NCI-H1694 (cell line): ENCODE measurements at places on chromosomes 4 and X.

- no peak for DNase-seq
Measured at GRCh38 chr4:169399976-169400767, 129.4 kb upstream of the SH3RF1 start.

- peak; percentile 20 for DNase-seq
Measured at GRCh38 chr4:151624626-151625565, 135.9 kb downstream of the GATB start.

GRCh38 chrX:148381603-148382002, 118.8 kb upstream of the AFF2 start:
- no peak for DNase-seq

DNA sequence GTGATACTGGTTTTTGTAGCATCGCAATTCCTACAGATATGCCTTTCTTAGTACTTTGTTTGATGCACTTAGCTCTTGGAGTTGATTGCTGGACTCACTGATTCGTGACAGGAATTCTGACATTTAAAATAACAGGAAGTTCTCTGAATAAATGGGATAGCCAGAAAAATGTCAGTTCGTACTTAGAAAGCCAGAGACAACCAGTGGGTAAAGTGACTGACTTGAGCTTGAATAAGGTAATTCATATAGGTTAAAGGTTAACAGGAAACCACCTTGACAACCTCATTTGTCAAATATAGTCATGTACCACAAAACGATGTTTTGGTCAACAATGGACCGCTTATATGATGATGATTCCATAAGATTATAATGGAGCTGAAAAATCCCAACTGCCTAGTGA, 181.4 kb downstream of the RPA4 start:
- no peak for DNase-seq

DNA sequence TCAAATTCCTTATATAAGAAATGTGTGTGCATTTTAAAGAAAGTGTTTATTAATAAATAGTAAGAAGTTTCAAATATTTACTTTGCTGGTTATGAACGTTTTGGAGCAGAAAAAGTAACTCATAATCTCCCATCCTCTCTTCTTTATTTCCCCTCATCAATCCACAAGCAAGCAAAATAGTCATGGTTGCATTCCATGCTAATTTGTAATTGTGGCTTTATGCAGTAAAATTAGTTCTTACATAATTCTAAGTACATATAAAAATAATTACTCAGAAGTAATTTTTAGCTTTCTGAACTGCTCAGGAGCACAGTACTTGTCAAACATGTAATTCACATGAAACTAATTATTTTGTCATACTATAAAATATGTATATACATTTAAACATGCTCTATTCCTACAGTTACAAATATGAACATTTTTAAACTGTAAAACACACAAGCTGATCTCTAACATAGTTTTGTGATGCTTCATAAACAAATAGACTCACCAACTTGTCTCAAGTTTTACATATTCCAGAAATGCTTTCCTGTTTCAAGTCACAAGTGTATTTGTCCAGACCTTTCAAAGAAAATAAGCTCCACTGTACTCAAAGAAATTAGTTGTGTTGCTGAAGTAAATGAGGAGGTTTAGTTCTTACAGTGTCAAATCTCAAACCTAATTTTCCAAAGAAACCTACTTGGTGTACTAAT, 218.9 kb downstream of the PABPC4L start:
- DNase-seq, result no peak

DNA sequence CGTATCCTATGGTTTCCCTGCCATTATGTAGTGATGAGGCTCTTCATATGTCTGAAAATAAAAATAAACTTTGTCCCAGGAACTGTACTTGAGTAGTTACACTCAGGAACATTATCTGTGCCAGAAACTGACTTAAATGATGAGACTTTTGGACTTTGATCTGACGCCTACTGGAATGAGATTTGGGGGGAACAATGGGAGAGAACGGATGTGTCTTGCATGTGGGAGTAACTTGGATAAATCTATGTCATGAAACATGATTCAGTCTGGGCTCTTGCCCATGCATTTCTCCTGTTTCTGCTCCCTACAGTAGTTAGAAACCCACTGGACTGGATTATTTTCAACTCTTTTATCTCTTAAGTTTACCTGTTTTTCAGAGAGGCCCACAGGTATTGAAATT, 2351.4 kb downstream of the PCDH7 start:
- no peak for DNase-seq

GRCh38 chr4:7892212-7893019, 47.2 kb downstream of the AFAP1 start:
- DNase-seq, result no peak

DNA sequence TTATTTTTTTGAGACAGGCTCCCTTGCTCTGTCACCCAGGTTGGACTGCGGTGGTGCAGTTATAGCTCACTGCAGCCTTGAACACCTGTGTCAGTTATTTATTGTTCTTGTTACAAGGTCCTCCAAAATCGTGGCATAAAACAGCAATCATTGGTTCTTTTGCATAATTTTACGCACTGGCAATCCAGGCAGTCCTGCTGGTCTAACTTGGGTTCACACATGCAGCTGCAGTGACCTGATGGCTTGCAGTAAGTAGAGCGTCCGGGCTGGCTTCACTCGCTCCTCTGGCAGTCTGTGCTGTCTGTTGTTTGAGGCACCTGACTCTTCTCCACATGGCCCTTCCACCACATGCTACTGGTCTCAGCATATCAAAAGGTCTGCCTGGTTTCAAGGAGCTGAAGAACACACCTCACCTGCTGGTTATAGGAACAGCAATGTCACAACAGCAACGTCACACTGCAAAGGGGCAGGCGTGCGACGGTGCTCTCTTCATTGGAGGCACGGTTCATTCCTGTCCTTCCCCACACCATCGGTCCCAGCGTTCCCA, 894.6 kb downstream of the TRIML1 start:
- DNase-seq, result no peak

GRCh38 chr4:98932539-98932938, 3.6 kb upstream of the EIF4E start:
- no peak for DNase-seq

DNA sequence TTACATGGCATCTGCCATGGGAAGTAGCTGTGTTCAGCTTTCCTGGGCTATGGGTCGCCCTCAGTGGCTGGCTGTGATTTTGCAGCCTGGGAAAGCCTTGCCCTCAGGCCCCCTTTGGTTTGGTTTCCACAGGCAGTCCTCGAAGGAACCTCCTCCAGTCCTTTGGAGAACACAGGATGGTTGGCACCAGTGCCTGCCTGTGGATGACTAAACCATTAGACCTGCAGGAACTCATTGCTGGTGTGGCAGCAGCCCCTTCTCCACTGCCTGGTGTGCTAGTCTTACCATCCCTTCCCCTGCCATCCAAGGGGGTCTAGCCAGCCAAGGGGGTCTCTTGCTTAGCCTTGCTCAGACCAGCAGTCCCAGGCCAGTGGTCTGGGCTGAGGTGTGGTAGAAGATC, 71.4 kb upstream of the PJA1 start:
- DNase-seq, result no peak

DNA sequence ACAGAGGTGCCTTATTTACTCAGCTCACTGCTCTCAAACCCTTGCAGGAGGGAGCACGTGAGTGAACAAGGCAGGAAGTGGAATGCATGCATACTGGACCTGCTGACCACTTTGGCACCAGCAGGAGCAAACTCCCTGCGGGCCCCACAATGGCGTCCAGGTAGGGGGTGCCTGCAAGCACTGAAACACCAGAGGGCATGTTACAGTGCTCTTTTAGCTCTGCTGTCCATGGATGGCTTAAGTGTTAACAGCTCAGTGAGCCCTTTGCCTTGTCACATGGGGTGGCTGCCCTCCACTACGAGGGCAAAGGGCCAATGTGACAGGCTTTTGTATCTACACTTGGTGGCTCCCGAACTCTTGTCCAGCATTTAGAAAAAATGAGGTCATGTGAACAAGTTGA, 199.5 kb upstream of the UGT8 start:
- no peak for DNase-seq

- no peak for DNase-seq
Measured at GRCh38 chrX:144801786-144802185, 445.5 kb upstream of the SPANXN1 start.

GRCh38 chr4:128512767-128513322, 225.2 kb upstream of the PGRMC2 start:
- no peak for DNase-seq

GRCh38 chr4:185149392-185149791, 6.3 kb downstream of the SLC25A4 start:
- DNase-seq, result no peak

GRCh38 chr4:73376976-73377375, 27.1 kb upstream of the ALB start:
- DNase-seq, result no peak

DNA sequence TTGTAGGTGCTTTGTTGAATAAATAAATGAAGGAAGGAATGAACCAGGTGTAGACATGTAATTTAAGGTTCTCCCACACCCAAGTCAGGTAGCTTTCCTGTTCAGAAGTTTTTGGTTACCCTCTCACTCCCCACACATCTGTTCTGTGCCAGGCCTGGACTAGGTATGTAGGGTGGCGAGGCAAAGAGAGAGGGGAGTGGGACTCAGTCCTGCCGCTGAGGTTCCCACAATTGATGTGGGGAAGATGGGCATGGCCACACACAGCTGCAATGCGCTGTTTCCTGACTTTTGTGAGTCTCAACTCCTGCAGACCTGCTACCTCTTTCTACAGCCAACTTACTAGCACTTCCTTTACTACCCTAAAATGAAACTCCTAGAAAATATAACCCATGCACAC, 88.9 kb downstream of the RTL5 start:
- no peak for DNase-seq

DNA sequence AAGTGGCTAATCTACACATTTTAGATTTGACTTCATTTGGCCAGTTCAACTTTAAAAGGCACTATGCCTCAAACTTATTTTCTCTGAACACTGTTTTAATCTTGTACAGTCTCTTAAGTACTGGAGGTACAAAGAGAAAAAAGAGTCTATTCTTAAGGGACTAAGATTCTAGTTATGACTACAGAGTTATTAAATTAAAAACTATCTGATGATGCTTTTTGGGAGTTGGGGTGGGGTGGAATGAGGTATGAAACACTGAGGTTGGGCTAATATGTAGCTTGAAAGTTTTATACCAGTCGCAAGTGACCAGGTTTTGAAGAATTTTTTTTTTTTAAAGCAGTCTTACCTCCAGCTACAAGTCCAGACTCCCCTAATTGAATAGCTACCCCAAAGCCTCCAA, 17.7 kb upstream of the GPR34 start:
- no peak for DNase-seq

GRCh38 chrX:112218388-112218787, 135.8 kb upstream of the TRPC5 start:
- no peak for DNase-seq

GRCh38 chr4:22486276-22486675, 29.6 kb downstream of the ADGRA3 start:
- no peak for DNase-seq

DNA sequence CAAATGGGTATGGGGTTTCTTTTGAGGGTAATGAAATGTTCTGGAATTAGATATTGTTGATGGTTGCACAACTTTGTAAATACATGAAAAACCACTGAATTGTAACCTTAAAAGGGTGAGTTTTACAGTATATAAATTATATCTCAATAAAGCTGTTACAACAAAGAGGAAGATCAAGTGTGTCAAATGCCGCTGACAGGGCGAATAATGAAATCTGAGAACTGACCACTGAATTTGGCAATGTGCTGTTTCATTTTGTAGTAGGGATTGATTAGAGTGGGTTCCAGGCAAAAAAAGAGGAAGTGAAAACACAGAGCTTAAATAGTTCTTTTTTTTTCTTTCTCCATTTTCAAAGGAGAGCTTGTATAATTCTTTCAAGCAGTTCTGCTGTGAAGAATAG, 161.1 kb upstream of the NAP1L5 start:
- no peak for DNase-seq

DNA sequence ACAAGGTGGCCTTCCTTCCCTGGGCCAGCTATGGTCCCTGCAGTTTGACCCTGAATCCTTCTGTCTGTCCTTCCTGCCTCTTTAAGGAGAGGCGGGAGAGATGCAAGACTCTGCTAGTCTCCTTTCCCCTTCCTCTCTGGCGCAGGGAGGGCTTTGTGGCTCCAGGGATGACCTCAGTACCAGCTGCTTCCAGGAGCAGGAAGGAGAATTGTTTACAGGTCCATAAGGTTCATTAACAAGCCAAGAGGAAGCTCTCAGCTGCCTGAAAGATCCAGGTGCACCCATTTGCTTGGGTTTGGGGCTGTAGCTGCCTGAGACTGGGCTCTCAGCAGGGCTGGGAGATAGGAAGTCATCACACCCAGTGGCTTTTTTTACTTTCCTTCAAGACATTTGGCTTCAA, 4.0 kb upstream of the FATE1 start:
- DNase-seq, result no peak

GRCh38 chrX:43978226-43978625, 5.0 kb upstream of the NDP start:
- no peak for DNase-seq

DNA sequence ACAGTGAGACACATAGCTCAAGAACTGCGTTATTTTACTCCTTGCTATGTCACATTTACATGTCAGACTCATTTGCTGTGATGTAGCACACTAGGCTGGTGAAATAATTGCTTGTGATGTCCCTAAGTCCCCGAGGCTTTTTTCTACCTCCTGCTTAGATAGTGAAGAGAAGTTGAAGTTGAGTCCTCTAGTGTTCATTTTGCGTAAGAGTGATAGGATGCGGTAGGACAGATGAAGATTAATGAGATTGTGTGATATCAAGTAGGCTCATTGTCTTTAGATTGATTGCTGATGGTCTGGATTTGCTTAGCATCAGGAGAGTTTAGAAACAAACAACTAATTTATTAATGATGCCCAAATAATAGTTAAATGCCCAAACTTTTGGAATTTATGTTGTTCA, 173.6 kb upstream of the NUDT6 start:
- DNase-seq, result no peak

- no peak for DNase-seq
Measured at GRCh38 chrX:17403189-17403691, 28.2 kb downstream of the NHS start.

GRCh38 chrX:153225438-153226098, 46.5 kb downstream of the MAGEA1 start:
- DNase-seq, result no peak

GRCh38 chr4:31702326-31702725, 982.2 kb downstream of the PCDH7 start:
- no peak for DNase-seq

- DNase-seq, result no peak
Measured at GRCh38 chr4:151688003-151688784, 72.6 kb downstream of the GATB start.

DNA sequence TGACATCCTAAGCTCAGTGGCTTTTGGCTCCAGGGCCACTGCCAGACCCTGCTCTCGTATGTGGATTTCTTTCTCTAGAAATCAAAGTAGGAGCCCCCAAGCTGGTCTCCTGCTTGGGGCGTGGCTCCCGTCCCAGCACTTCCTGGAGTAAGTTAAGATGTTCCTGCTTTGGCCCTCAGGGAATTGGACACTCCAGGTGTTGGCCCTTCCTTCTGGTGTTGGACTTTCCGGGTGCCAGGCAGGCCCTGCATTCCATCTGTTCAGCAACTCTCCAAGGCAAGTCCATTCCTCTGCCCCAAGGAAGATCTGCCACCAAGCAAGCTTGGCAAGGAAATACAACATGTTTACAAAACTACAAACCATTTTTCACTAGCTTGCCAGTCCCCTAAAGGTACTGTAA, 22.1 kb upstream of the GPC4 start:
- no peak for DNase-seq

- no peak for DNase-seq
Measured at GRCh38 chr4:109078724-109079123, 223.7 kb downstream of the COL25A1 start.
